ENCODE measurements at places on chromosomes 5 and 9.
A peak's percentile ranks its signal among the peaks of the same experiment; 100 is the strongest.

DNA sequence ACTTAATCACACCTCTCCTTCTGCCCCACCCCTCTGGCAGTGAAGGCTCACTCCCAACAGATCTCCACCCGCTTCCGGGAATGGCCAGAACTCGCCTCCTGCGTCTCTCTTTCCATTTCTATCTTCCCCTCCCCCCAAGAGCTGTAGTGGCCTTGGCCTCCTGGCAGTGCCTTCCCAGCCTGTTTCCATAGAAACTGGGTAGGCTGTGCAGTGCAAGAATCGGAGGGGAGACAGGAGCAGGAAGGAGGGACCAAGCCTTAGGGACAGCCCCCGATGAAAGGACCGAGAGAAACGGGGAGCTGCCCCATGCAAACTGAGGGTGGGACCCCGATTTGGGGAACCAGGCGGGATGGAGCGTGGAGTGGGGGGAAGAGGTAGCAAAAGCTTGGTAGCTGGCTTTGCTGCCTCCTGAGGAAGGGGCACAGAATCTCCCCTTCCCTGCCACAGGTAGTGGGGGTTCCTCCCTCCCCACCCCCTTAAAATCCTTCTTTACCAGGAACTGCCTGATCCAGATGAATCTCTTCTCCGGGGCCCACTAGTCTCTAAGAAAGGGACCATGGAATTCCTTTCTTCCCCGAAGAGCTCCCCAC lies 4.5 kb upstream of the PCDH1 start:
- no peak for DNase-seq

GRCh38 chr9:127853312-127854183 lies 910 bp downstream of the ENG start:
- no peak for DNase-seq

- DNase-seq: no peak
Measured at GRCh38 chr5:95728494-95729114, 2.5 kb upstream of the RHOBTB3 start.

DNA sequence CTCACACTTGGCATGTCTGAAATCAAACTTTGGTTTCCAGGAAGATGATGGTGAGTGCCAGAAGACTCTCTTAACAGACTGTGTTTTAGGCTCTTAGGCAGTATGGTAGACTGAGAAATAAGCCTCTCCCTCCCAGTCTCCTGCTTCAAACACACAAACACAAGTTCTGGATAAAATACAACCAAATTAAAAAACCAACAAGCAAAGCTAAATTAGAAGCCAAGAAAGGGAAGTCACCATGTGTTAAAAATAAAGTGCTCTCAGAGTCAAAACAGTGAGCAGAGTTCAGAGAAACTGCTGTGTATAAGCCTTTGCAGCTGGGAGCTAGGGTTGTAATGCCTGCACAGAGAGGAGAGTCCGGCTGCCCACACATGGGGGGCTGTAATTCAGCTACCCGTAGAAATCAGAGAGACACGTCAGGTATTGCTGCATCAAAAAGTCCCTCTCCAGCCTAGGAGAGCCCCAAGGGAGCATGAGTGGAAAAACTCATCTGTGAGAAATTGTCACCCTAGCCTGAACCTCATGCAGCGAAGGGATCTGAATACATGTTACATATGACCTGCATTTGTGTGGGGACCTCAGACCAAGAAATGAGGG lies 62.6 kb downstream of the ANGPTL2 start:
- DNase-seq: no peak

DNA sequence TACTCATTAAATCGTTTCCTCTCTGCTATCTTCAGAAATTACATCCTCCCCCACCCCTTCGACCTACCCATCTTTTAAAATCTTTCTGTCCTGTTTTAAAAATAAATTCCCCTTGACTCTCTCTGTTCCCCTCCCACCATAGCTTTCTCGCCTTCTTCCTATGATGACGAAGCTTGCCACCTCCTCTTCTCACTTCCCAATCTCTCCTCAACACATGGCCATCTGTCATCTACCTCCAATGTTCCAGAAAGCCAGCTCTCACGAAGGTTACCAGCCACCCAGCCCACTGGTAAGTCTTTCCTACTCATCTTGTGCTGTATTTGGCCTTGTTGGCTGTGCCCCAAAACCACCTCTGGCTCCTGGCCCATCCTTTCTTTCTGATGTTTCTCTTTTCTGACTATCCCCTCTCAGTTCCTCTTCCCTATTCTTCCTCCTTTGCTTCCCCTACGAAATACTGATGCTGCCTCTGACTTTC lies 346.3 kb downstream of the ENC1 start:
- DNase-seq: no peak

- DNase-seq: no peak
Measured at GRCh38 chr9:126436545-126437267, 110.1 kb downstream of the MVB12B start.

GRCh38 chr9:13023498-13023897 lies 248.7 kb downstream of the LURAP1L start:
- no peak for DNase-seq

DNA sequence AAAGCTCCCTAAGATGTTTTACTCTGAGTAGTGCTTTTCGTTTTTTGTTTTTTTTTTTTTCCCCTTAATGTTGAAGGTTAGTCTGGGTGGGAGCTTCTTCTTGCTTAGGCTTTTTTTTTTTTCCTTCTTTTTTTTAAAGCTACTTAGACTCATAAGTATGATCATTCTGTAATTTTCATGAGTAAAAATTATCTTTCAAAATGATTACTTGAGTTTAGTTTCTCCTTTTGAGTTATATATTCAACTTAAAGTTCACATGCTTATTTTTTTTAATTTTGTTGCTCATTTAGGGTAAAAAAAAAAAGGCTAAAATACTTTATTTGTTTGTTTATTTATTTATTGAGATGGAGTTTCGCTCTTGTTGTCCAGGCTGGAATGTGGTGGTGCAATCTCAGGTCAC lies 2.9 kb downstream of the RBM27 start:
- no peak for DNase-seq

DNA sequence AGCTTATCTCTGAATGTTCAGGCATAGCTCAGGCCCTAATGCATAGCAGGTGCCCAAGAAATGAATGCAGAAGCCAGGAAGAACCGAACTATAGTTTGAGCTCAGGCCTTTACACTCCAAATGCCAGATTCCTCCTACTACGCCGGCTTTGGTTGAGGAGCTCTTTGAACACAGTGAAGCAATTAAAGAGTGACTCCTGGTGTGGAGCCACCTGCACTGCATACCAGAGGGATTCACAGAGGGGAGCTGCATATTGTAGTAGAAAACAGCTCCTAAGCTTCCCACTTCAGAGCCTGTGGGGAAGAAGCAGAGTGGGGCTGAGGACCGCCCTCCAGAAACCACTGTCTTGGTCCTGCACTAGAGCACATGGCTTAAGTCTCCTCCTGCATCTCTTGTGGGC lies 14.5 kb upstream of the KCNMB1 start:
- DNase-seq: no peak

- no peak for DNase-seq
Measured at GRCh38 chr9:27847818-27848217, 274.5 kb upstream of the C9orf72 start.

DNA sequence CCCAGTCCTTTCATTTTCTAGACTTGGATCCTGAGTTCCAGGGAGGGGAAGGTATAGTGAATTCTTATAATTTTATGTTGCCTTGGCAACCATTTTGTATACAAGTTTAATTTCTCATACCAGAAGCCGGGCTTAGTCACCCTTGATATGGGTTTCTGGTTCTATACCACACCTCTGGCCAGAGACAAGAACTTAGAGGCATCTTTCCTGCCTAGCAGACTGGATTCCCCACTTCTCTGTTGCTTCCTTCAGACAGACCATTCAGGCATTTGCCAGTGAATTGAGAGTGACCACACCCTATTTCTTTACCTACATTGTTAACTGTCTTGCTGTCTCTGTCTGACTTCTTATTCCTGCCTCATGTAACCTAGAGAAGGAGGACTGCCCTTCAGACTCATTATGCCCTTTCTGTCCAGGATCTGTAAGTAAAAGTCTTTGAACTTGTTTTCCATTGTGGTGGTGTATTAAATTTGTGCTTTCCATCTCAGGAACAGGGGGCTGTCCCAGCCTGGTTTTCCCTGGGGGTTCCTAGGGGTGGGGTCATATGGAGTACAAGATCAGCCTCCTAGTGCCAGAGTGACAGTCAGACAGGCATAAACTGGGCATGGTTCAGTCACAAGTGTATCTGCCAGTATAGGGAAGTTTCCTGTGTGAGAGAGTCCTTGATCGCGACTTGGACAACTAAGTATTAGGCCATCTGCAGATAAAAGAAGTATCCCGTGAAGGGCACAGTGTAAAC lies 27.4 kb downstream of the TNFSF8 start:
- peak; percentile 55 for DNase-seq

GRCh38 chr9:133592731-133593409 lies 16.3 kb downstream of the FAM163B start:
- peak; percentile 6 for DNase-seq

DNA sequence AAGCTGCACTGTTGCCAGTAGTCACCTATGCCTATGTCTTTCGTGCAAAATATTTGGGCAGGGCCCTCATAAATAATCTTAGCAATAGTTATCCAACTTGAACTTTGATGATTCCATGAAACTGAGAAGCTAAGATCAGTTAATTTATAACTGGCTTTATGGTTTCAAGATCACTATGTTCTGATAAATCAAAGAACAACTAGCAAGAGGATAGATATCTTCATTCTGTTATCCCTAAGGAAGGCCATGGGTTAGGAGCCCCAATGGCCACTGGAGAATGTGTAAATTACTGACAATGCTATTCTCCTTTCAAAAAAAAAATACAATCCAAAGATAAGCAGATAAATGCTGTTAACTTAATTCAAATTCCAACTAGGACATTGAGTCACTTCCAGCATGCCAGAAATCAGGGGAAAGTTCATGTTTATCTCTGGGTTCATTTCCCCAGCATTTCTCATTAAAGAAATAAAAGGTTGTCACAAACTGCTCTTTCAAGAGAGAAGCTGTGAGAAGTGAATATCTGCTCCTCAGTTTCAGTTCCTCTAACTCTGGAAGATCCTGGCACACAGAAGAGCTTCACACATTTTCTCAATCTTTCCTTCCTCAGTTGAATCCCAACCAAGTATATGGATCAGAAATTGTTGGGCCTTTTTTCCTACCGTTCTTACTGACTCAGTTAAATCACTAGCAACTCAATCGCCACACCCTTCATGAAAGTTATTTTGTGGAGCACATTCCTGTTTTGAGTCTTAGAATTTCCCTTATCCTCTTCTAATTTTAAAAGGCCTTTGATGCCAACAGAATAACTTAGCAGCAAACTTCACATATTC lies 59.6 kb upstream of the SLC1A1 start:
- no peak for DNase-seq

DNA sequence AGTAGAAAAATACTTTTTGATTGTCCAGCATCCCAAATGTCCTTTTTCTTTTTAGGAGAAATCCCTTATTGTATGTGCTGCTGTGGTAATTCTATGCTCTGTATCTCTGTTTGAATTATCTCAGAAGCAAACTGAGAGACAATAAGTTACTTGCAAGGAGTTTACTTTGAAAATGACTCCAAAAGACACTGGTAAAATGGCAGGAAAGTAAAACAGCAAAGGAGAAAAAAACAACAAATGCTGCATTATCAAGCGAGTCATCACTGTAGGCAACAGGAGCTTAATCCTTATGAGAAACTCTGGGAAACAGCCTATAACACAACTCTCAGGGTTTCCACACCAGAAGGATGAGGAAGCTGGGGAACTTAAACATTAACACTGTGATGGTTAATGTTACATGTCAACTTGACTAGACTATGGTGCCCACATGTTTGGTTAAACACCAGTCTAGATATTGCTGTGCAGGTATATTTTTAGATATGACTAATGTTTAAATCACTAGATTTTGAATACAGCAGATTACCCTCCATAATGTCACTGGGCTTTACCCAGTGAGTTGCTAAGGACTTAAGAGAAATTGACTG lies 92.6 kb upstream of the GAS1 start:
- DNase-seq: no peak

- DNase-seq: no peak
Measured at GRCh38 chr5:107532169-107532878, 138.4 kb downstream of the EFNA5 start.

DNA sequence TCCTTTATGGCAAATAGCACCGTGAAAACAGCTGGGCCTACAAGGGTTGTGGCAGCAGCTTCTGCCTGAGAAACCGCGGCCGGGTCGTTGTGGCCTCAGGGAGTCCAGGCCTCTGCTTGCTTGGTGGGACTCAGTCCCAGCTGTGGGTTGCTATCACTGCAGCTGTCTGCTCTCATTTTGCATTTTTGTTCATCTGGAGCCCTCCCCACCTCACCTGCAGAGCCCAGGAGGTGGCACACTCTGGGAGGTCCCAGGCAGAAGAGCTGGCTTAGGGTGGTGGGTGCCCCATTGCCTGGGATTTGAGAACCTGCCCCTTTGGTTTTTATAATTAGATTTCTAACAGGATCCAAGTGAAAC lies 138.4 kb downstream of the GADD45G start:
- peak; percentile 12 for DNase-seq

DNA sequence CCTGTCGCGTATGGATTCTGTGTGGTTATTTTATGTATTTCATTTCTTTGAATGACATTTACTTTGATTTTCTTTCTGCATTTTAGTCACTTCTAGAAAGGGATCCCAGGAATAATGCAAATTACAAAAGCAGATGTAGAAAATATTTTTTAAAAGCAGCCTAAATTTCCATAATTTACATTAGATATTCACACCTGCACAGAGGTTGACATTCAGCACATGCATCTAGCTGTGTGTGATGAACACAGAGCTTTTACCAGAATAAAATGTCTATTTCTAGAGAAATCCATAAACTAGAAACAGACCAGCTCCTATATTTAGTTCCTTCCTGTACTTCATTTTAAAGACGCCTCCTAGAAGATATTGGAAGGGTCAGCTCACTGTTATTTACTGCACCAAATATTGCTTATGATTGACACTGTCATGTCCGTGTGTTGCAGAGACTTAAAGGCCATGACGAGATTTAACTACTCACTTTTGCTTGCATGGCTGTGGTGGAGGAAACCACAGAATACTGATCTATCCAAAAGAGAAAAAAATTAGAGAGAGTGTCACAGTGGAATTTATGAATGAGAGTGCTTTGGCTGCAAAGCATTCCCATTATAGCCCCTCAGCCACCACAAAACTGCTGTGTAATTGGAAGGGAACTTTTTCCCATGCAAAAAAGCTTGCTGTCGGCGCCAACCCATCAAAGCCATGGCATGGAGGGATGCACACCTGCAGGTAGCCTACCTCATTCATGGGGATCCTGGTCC lies 58.1 kb downstream of the EBF1 start:
- DNase-seq: no peak

DNA sequence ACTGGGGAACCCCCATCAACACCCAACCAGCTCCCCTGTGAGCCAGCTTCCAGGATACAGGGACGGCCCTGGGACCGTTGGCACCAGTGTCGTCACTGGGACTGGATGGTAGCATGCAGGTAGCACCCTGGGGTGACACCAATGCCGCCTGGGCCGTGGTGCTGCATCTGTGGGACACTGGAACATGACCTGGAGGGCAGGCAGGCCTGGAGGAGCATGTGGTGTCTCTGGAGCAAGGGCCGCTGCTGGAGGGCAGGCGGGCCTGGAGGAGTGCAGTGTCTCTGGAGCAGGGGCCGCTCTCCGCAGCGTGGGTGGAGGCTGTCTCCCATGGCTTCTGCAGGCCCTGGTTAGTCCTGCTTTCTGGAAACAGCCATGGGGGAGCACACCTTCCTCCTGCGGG lies 13.1 kb downstream of the LPCAT1 start:
- DNase-seq: no peak

- DNase-seq: no peak
Measured at GRCh38 chr5:180352116-180353047, 754 bp downstream of the GFPT2 start.

- DNase-seq: no peak
Measured at GRCh38 chr5:181084621-181085195, 44.6 kb downstream of the BTNL9 start.

Data from activated naive CD4-positive, alpha-beta T cell treated with Interleukin-2 at 50 U/mL for 16 hours (primary cell).